Left lobe of liver (tissue), 2 donors: ENCODE measurements at places on chromosomes 11 and 22.

DNA sequence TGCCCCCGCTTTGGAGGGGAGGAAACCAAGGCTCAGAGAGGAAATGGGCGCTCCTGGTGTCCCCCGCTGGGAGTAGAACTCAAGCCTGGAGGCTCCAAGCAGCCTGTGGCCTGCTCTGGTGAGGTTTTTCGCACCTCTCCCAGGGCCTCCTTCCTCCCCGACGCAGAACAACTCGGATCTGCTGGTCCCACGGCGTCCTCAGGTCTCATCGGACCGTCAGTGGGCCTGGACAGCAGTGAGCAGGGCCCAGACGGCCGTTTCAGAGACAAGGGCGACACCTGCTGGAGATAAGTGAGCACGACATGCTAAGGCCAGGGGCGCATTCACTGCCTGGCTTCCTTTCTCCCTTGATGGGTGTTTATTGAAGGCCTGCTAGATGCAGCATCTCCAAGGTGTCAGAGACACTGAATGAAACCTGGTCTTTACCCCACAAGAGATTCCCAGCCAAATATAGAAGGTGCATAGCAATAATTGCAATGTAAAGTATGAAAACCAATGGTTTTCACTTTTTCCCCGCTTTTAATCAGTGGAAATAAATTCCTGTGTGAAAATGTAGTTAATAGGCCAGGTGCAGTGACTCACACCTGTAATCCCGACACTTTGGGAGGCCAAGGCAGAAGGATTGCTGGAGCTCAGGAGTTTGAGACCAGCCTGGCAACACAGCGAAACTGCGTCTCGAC lies 26.9 kb upstream of the CD82 start:
- peak; percentile 73 for DNase-seq

DNA sequence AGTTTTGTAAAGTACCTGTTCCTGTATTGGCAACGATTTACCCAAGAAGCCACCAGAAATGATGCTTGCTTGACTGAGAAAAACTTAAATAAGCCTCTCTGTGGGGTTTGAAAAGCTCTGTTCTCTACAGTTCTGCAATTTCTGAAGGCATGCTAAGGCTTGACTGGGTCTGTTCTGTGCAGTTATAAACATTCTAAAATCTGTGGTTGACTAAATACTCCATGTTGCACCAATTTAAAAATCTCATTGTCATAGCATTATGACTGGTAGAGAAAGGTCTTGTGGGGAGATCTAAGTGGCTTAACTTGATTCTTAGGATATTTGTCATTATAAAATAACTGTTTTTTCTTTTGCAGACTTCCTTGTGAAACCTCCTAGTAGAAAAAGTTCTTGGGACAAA lies 73.7 kb downstream of the MTMR3 start:
- DNase-seq, result no peak

DNA sequence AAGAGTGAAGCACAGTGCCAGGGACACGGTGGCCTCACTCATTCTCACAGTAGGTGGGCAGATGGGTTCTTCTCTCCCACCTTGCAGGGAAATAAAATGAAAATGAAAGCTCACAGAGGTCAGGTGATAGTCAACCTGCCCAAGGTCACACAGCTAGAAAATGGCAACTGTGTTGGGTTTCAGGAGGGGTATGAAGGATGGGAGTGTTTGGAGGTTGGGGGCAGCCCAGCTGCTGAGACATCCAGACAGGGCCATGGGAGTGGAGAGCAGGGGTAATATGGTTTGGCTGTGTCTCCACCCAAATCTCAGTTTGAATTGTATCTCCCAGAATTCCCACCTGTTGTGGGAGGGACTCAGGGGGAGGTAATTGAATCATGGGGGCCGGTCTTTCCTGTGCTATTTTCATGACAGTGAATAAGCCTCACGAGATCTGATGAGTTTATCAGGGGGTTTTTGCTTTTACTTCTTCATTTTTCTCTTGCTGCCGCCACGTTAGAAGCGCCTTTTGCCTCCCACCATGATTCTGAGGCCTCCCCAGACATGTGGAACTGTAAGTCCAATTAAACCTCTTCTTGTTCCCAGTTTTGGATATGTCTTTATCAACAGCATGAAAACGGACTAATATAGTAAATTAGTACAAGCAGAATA lies 247.0 kb downstream of the TENM4 start:
- DNase-seq, result no peak

GRCh38 chr11:17775507-17776211 lies 41.1 kb downstream of the KCNC1 start:
- DNase-seq, result no peak

- DNase-seq, result no peak
These were observed 69.7 kb downstream of the TEAD1 start for GRCh38 chr11:12743834-12744449.

DNA sequence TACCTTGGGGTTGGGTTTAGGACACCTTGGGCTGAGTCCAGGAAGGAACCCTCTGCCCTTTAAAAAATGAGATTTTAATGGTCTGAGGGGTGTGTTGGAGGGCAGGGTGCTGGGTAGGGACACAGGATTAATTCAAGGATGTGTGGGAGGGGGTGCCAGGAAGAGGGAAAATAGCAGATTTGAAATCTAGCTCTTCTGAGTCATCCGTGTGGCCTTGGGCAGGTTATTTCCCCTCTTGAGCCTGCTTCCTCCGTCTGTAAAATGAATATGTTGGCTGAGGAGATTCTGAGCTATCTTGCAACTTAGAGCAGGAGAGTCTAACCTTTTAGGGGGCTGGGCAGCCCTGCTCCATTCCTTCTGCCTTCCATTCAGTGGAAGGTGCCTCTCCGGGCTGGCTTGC lies 3.0 kb downstream of the TSPAN18 start:
- DNase-seq, result no peak

DNA sequence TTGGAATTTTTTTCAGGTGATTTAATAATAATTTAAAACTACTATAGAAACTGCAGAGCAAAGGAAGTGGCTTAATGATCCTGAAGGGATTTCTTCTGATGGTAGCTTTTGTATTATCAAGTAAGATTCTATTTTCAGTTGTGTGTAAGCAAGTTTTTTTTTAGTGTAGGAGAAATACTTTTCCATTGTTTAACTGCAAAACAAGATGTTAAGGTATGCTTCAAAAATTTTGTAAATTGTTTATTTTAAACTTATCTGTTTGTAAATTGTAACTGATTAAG lies 3.4 kb downstream of the MALAT1 start:
- no peak for DNase-seq

DNA sequence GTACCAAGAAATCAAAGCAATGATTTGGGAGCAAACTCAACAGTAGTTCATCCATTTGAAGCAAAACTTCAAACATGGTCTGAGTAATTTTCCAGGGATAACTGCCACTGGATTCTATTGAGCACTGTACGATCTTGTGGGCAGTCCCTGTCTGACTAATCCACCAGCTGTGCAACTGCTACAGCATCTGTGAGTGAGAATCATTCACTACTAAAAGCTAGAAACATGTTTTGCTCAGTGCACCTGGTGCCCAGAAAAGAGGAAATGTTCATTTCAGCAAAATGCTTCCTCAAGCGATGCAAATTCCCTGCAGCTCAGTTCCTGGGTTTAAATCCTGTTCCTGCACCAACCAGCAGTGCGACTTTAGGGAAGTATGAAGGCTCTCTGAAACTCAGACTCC lies 1077.9 kb downstream of the DLG2 start:
- no peak for DNase-seq

DNA sequence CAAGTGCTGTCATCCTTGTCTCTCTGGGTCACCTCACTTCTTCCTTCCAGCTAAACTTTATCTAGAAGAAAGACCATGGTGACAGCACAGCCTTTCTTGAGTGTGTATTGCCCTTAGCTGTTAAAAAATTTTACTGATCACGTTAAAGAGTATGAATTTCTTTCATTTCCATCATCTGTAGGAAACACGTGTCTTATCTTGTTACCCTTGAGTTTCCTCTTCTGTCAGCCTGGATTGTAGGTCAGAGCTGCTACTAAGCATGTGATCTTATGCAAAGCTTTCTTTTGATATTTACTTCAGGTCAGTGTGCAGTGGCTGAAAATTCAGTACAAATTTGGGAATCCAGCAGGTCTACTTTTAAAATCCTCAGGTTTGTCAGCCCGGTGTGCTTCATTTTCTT lies 512.2 kb upstream of the ARHGAP42 start:
- DNase-seq, result no peak

DNA sequence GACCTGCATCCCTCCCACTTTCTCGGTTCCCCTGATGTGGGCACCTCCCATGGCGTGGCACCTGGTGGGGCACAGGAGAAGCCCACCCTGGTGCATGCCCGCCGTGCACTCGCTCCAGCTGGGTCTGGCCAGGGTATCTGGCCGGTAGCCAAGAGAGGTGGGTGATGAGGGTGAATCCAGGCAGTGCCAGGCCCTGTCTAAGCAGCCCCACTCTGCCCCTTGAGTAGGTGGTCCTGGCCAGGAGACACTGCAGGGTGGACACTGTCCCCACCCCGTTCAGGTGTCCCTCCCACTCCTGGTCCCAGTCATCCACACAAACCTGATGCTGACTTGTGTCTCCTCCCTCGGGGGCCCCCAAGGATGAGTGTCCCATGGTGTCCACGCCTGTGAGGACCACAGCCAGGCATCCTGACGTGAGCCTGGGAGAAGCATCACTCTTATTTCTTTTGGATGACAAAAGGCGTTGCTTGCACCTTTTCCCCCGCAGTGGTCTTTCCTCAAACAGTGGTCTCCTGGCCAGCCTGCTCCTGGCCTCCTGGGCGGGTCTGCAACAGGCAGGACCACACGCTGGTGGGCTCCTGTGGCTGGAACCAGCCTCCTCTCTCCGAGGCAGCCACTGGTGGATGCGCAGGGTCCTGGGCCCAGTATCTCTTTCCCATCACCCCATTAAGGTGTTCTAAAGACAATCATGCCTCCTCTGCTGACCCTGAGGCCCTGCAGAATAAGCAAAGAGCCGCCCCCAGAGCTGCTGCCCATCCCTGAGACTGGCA lies 922.3 kb downstream of the BRD1 start:
- peak; percentile 42 for DNase-seq

GRCh38 chr22:28647216-28647615 lies 32.4 kb downstream of the TTC28 start:
- DNase-seq, result no peak

DNA sequence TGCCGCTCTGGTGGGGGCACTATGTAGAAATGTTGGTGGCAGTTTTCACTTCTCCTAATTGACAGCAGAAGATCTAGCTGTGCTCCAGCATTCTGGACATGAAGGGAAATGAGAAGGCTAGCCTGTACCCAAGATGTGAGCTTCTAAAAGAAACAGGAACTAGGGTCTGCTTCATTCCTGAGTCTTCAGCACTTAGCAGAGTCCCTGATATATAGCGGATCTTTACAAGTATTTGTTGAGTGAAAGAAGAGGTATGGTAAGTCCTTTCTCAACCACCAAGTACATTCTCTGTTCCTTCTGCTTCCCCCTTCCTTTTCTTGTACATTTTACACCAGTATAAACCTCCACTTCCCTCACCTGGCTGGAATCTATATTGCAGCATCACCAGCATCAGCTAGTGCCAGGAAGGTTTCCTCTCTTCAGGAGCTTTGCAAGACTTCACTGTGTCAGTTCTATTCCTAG lies 408.3 kb upstream of the CADM1 start:
- DNase-seq, result no peak

GRCh38 chr22:17384612-17385330 lies 15.5 kb downstream of the CECR2 start:
- DNase-seq, result no peak

GRCh38 chr11:104060820-104061219 lies 24.4 kb downstream of the DDI1 start:
- DNase-seq, result no peak

GRCh38 chr11:119262668-119263351 lies 54.1 kb downstream of the MCAM start:
- no peak for DNase-seq

DNA sequence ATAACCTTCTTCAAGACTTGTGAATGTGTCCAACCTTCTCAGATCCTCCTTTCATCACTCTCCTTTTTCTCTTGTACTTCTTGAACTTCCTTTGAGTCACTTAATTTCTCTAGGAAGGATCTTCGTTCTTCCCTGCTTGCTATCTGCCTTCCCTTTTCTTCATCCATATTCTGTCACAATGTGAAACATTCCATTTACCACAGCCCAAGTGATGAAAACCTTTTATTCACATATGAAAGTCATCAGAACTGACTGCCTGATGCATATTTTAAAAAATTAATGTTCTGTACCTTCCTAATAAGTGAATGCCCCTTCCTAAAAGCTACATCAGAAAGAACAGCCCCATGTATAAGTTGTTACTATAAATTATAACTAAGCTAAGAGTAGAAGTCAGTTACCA lies 520.4 kb upstream of the LUZP2 start:
- DNase-seq, result no peak

GRCh38 chr22:47380692-47381091 lies 618.2 kb downstream of the TBC1D22A start:
- no peak for DNase-seq
